ENCODE measurements at places on chromosomes 7 and 10.
A peak's percentile ranks its signal among the peaks of the same experiment; 100 is the strongest.

- H3K27me3 ChIP-seq: peaks cover 2% of the 10 kb centered on the region
- DNase-seq: no peak
- H3K4me3 ChIP-seq: no peak overlapping the region
- peaks cover 22% of the 10 kb centered on the region for H3K4me1 ChIP-seq
- H3K27ac ChIP-seq: no peak overlapping the region
These were observed 53.1 kb upstream of the PDCD4 start for GRCh38 chr10:110818311-110819256.

DNA sequence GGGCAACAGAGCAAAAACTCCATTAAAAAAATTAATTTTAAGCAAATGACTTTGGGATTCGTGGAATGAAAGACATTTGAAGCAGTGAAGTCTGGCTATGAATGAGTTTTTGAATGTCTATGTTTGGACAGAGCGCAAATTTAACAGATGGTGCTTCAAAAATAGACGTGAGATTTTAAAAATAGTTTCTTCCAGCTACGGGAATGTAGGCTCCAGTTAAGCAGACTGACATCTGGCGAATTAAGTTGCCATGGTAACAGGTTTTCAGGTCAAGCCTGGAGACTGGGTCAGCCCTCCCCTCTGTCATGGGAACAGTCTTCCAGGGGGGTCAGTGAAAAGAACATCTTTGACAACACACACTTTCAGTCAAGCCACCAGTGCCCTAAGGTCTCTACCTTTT, 62.0 kb downstream of the MYOF start:
- H3K36me3 ChIP-seq: peaks cover 6% of the 10 kb centered on the region
- peaks cover 6% of the 10 kb centered on the region for H3K27me3 ChIP-seq
- H3K4me3 ChIP-seq: no peak overlapping the region
- no peak overlapping the region for H3K27ac ChIP-seq

GRCh38 chr7:51764976-51765375, 448.4 kb upstream of the COBL start:
- no peak overlapping the region for H3K4me3 ChIP-seq
- H3K4me1 ChIP-seq: peaks cover 7% of the 10 kb centered on the region
- no peaks in the 10 kb centered on the region for H3K27me3 ChIP-seq

GRCh38 chr7:106865130-106866041, at the start of gene PIK3CG:
Gene PIK3CG (plus strand): TSS chr7:106865282. CDS start chr7:106867562, 2,280 bp downstream.
- H3K27me3 ChIP-seq: peaks cover 2% of the 10 kb centered on the region
- peaks cover 31% of the 10 kb centered on the region for H3K4me1 ChIP-seq
- H3K4me3 ChIP-seq: peak within 1 kb of the TSS; percentile 37

DNA sequence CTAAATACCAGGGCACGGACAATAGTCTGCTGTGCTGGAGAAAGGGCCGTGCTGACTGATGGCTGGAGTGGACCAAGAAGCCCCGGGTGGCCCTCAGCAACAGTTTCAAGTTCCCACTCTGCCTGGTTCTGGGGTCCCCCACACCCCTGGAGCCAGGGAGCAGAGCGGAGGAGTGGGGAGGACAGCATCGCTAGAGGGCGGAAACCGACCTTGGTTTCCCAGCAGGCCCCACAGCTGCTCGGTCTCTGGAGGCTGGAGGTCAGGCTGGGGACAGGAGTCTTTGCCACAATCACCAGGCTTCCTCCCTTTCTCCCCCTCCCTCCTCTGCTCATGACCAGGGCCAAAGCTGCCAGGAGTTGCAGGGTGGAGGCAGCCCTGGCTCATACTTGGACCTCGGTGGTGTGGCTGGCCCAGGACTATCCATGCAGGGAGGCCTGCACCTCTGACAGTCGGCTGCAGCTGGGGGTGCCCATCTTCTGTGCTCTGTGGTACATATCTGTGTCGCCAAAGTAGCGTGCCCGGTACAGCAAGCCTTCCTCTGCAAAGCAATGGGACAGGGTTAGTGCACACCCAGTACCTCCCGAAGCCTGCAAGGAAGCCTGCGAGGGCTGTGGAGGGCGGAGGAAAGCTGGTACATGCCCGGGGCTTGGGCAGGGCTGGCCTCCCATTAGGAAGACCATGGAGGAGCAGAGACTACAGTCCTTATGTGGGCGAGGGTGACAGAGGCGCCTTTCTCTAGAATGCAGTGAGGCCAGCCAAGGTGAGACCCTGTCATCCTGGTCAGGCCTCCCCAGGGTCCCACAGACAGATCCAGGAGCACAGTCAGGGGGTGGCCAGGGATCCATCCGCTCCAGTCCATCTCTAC, 19.1 kb downstream of the DNAJB12 start:
- peaks cover 15% of the 10 kb centered on the region for H3K4me1 ChIP-seq
- no peak overlapping the region for H3K4me3 ChIP-seq
- H3K27ac ChIP-seq: no peak overlapping the region
- no peak for DNase-seq
- peaks cover 2% of the 10 kb centered on the region for H3K27me3 ChIP-seq
- peaks cover 17% of the 10 kb centered on the region for H3K36me3 ChIP-seq

DNA sequence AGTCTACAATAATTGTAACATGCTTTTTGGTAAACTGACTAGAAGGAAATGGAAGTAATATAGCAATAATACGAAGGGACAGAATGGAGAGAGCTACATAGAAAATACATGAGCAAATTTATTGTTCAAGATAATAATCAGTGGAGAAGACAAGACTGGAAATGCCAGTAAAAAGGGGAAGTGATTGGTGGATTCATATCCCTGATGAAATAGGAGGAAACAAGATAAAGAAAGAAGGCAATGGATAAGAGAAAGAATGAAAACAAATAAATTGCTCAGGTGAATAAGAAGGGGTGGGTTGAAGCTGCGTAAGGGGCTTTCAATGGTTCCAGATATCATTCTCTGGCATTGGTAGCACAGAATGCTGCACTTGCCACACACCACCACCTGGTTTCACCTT, 135.9 kb downstream of the LRRN3 start:
- H3K27ac ChIP-seq: no peak overlapping the region
- H3K36me3 ChIP-seq: no peaks in the 10 kb centered on the region
- H3K4me1 ChIP-seq: peaks cover 10% of the 10 kb centered on the region
- no peak for DNase-seq

DNA sequence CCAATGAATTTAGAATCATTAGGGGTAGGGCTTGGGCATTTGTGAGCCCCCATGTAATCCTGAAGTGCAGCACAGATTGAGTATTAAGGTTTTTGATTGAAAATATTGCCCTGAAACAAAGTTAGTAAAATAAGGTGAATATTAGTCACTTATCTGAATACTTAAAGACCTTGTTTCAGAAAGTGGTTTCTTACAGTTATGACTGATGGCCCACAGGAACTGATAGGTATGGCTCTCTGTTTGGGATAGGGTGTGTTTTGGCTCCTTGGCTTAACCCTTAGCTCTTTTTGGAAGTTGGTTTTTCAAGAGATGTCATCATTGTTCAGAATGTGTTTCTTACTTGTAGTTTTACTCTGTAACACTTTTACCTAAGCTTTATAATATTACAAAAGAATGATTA, 34.8 kb downstream of the MDFIC start:
- no peaks in the 10 kb centered on the region for H3K27me3 ChIP-seq
- H3K36me3 ChIP-seq: no peaks in the 10 kb centered on the region
- H3K27ac ChIP-seq: no peak overlapping the region
- H3K4me3 ChIP-seq: no peak overlapping the region
